ENCODE measurements at places on chromosomes 1 and 21.

DNA sequence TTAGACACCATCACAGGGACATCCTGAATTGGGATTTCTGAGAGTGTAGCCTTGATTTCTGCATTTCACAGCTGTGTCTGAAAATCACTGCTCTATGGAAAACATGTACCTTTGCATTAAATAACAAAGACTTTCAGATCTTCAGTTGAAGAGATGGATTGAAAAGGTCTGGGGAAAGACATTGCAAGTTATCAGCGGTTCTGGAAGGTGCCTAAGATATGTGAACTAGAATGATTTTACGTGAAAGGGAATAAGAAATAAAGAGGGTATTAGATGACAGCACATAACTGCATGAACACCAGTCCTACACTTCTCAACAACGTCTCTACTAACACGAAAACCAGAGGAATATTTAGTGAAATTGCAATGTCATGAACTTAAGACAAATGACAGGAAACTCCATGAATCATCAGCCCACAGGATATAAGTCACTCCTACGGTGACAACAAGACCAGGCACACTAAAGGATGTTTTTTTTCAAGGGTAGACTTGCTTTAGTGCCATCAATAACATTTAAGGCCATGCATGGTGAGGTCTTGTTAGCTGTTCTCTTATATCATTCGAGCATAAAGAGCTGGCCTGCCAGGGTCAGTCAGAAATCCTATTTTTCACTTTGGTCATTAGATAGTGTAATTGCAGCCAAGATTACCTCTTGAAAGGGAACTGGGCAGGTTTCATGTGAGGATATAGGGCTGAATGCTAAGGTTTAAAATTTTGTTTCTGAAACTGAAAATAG lies 283.1 kb downstream of the GRIK1 start:
- peak; percentile 9 for DNase-seq

GRCh38 chr1:201686714-201687455 lies 142.1 kb upstream of the IPO9 start:
- DNase-seq = peak; percentile 33

DNA sequence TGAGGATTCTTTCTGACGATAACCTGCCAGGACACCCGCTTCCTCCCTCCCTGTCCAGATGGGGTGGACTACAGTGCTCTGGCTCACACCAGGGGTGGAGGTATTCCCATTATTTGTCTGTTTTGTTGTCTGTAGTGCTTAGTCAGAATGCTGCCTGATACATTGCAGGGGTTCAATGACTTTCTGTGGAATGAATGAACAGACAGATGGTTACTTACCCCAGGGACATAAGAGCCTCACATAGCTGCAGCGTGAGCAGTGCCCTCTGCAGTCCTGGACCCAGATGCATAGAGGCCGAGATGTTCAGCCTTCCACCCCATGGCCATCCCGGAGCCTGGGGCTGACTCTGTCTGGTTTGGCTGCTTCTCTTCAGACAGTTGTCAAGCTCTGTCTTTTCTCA lies 13.0 kb upstream of the F3 start:
- DNase-seq = no peak

- no peak for DNase-seq
Observed at GRCh38 chr21:28160378-28160777, 832.3 kb downstream of the LTN1 start.

DNA sequence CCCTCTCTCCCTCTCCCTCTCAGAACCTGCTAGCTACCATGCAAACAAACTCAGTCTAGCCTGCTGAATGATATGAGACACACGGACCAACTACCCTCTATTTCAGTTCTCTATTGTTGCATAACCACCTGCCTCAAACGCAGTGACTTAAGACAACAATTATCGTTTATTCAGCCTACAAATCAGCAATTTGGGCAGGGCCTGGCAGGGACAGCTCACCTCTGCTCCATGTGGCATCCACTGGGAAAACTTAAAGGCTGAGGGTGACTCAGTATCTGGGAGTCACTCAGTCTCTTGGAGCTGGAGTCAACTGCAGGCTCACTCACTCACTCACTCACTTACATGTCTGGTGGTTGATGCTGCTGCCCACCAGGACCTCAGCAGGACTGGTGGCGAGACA lies 121.3 kb downstream of the SEC16B start:
- DNase-seq = no peak

GRCh38 chr1:241086686-241087085 lies 270.3 kb downstream of the RGS7 start:
- no peak for DNase-seq

GRCh38 chr1:155127105-155127966 lies at the start of gene EFNA1:
Gene EFNA1 (plus strand): TSS chr1:155127876. CDS start chr1:155127978, 102 bp downstream.
- DNase-seq = no peak

GRCh38 chr1:79982211-79982610 lies 975.7 kb upstream of the ADGRL4 start:
- DNase-seq = no peak

- DNase-seq = no peak
Observed at GRCh38 chr1:212074856-212075255, 39.3 kb downstream of the DTL start.

GRCh38 chr1:92299477-92300150 lies 755 bp downstream of the RPAP2 start:
- no peak for DNase-seq

DNA sequence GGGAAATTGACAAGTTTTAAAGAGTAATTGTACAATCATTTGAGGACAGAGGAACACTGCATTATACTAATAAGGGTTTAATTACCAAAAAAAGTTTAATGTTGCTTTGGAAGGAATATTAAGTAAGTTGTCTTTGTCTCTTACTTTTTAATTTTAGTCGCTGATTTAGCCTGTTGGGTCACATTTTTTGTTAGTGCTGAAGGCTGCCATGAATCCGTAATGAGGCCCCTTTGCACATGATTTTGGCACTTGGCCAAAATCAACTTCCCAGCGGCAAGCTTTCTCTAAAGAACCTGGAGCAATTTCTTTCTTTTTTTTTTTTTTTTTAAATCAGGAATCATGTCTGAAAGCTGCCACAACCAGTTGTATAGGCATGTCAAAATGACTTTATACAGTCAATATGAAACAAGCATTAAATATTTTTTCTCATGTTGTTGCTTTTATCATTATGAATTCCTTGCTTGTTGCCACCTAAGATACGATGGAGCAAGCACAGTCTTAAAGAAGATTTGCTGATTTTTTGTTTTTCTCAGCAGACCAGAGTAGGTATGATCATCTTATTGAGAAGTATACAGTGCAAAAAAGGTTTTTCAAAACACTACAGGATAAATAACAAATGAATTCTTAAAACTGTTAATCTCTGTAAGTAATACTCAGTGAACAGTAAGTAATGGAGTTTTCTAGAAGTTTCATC lies 690.4 kb downstream of the USP25 start:
- no peak for DNase-seq
